ENCODE measurements at places on chromosomes 5 and 9. TPM values are rescaled to one million over a fixed set of nuclear protein-coding genes. Genes with fewer than 3 reads are reported as not detected.

DNA sequence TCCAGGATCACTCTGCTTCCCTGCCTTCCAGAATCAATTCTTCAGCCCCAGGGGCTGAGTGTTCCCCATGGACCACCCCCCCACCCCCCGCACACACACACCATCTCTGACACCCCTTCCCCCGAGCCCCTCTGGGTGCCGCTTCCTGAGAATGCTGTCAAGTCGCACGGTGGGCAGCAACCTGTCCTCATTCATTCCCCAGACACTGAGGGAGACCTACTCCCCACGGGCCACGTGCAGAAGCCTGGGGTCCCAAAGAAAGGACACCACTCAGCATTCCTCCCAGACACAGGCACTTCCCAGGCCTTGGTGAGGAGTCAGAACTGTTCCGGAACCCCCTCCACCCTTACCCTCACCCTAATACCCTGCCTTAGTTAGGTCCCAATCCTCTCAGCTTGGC, 12.8 kb downstream of the CPLX2 start:
- no peak for DNase-seq

GRCh38 chr9:136599811-136600660, 54.2 kb upstream of the NOTCH1 start:
- DNase-seq, result no peak

- no peak for DNase-seq
Measured at GRCh38 chr5:56607551-56607950, 207.8 kb upstream of the MAP3K1 start.

DNA sequence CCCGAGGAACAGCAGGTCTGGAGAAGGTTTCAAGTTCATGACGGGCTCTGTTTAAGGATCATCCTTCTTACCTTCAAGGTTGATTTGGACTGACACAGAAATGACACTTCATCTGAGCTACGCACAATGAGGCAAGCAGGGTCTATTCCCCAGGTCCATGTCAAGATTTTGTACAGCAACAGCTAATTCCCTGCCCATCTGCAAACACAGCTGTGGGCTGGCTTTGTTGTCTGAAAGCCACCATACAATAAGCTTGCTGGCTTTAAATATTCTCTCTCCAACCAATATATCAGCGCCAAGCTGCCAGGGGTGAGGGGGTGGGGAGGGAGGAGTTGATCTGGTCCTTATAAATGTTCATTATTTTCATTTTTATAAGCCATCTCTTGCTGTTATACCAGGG, 92.0 kb downstream of the OTULIN start:
- DNase-seq, result no peak

DNA sequence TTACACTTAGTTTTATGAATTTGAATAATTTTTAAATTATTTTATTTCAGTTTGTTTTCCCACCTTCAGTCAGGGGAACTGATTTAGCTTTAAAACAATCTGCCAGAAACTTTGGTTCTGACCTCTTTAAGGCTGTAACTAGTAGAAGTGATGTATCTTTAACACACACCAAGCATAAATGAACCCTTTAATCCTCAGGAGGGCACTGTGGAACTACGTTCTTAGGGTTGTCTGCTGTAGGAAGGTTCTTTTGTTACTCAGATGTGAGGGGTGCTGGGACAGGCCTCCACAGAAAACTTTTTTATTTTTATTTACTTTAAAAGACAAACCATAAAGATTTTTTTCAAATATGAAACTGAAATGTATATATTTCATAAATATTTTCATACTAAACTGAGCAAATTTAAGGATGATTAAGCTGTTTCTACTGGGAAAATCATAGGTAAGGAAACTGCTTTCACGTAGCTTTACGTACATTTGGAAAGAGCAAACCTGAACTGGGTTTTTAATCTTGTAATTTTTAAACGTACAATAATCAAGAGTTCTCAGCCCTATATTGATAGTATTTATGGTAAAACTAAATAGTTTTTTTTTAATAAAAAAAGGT, 5.3 kb downstream of the KLF4 start:
- DNase-seq, result no peak

DNA sequence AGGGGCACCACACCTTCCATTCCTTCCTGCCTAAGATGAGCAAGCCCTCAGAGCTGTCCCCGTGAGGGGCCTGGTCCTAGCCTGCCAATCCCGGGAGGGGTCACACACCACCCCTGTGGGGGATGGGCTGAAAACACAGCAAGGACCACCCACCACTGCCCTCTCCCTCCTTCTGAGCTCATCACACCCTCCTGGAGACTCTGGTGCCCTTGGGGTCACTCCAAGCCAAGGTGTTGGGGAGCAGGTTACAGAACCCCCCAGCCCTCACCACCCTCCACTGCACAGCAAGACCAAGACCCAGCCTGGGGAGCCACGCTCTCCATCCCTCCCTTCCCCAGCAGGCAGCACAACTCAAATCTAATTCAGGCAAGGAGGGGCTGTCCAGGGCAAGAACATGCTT, 60.5 kb upstream of the PPP1R26 start:
- DNase-seq, result no peak

GRCh38 chr9:18343784-18344183, 130.2 kb upstream of the ADAMTSL1 start:
- no peak for DNase-seq

GRCh38 chr9:99720455-99721050, 101.1 kb upstream of the NR4A3 start:
- no peak for DNase-seq

DNA sequence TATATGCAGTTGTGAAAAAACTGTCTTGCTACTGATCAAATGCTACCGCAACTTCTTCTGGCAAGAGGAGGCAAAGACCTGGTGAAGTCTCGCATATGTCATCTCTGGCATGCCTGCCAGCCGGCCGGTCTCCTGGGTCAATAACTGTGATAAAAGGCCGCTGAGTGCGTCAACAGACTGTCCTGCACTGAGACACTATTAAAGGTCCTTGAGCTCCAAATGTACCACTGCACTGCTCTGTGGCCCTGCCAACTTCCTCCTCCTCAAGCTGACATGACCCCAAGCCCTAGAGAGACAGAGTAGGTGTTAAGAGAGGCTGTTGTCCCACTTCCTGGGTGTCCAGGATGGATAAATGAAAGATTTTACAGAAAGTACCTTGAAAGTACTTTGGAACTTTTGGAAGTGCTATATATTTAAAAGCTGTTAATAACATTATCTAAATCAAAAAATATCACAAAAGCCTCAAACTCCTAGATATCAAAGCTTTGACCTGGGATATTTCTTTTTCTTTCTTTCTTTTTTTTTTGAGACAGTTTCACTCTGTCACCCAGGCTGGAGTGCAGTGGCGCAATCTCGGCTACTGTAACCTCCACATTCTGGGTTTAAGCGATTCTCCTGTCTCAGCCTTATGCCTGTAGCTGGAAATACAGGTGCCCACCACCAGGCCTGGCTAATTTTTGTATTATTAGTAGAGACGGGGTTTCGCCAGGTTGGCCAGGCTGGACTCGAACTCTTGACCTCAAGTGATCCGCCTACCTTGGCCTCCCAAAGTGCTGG, 31.5 kb downstream of the RAPGEF1 start:
- peak; percentile 61 for DNase-seq

- no peak for DNase-seq
Measured at GRCh38 chr9:79692857-79693571, 121.2 kb downstream of the TLE4 start.

The TMOD1 gene
- total RNA-seq, result 1.9 TPM

The SDHA gene
- 331 TPM for total RNA-seq

The PCDH12 gene
- 2.1 TPM for total RNA-seq

The PDE6A gene
- 4.2 TPM for total RNA-seq

The TSSK1B gene
- not detected for total RNA-seq

All from left colon (tissue), 2 donors.